Activated CD4-positive, alpha-beta T cell treated with anti-CD3 and anti-CD28 coated beads for 36 hours (primary cell): ENCODE measurements at places on chromosomes 2 and 18. TPM values are rescaled to one million over a fixed set of nuclear protein-coding genes. Genes with fewer than 3 reads are reported as not detected.

The NEURL3 gene
- total RNA-seq, result 0.33 TPM

The TCF23 gene
- total RNA-seq, result 0.02 TPM

The SRD5A2 gene
- not detected for total RNA-seq

The KCNK3 gene
- not detected for total RNA-seq

The TMEM169 gene
- 1.6 TPM for total RNA-seq

The ZNF804A gene
- not detected for total RNA-seq

The FAP gene
- total RNA-seq, result not detected

The COL6A3 gene
- 36.4 TPM for total RNA-seq

The AQP12A gene
- not detected for total RNA-seq

The CCDC74B gene
- 2.5 TPM for total RNA-seq

The MDH1B gene
- 1.3 TPM for total RNA-seq

The PRKAG3 gene
- not detected for total RNA-seq

The FN1 gene
- total RNA-seq, result 0.70 TPM

The AGXT gene
- total RNA-seq, result not detected

The PROM2 gene
- total RNA-seq, result 0.23 TPM

The LPIN2 gene
- total RNA-seq, result 82.6 TPM

The CTLA4 gene
- 121 TPM for total RNA-seq

The SLC39A6 gene
- 23.9 TPM for total RNA-seq

The IL1R2 gene
- total RNA-seq, result 25.4 TPM

The DYSF gene
- total RNA-seq, result not detected

The NOSTRIN gene
- total RNA-seq, result not detected

The ABCG8 gene
- not detected for total RNA-seq

The DPP4 gene
- total RNA-seq, result 15.9 TPM

The SPATA3 gene
- 1.3 TPM for total RNA-seq

The ZNG1B gene
- total RNA-seq, result 44.9 TPM

The BMP10 gene
- not detected for total RNA-seq

The CIDEA gene
- total RNA-seq, result not detected

The PJVK gene
- total RNA-seq, result 2.4 TPM

The SERPINB12 gene
- total RNA-seq, result not detected

The DARS1 gene
- total RNA-seq, result 174 TPM

The PTPRM gene
- 14.0 TPM for total RNA-seq

The VIT gene
- not detected for total RNA-seq

The ANKRD30B gene
- not detected for total RNA-seq

The ILKAP gene
- 44.3 TPM for total RNA-seq

The TACR1 gene
- not detected for total RNA-seq

The RPS27A gene
- 1,461 TPM for total RNA-seq

The LOXHD1 gene
- 0.05 TPM for total RNA-seq

The CNDP1 gene
- total RNA-seq, result not detected

The RIT2 gene
- not detected for total RNA-seq

The ASB18 gene
- total RNA-seq, result not detected

The GAREM1 gene
- total RNA-seq, result not detected

The CTAGE1 gene
- total RNA-seq, result not detected

The LINC00305 gene
- not detected for total RNA-seq

The C2orf42 gene
- 23.3 TPM for total RNA-seq

The DPY30 gene
- total RNA-seq, result 74.2 TPM

The SERPINB11 gene
- total RNA-seq, result not detected

The GKN2 gene
- total RNA-seq, result not detected

The ANO7 gene
- total RNA-seq, result 2.1 TPM

The CPS1 gene
- 3.2 TPM for total RNA-seq

The ACVR1C gene
- 1.7 TPM for total RNA-seq

The ATP8B1 gene
- total RNA-seq, result not detected

The ZNF532 gene
- 11.3 TPM for total RNA-seq

The SGO2 gene
- total RNA-seq, result 49.9 TPM

The PLEKHH2 gene
- 2.2 TPM for total RNA-seq
